B cell (primary cell): ENCODE measurements at places on chromosomes 16 and 17. TPM values are rescaled to one million over a fixed set of nuclear protein-coding genes. Genes with fewer than 3 reads are reported as not detected.

NPIPA7 gene
- 26.8 and 41.4 TPM in 2 replicates for polyA plus RNA-seq

TBC1D3C gene
- 21.5 TPM in 1 of 2 replicates, not detected in the other for polyA plus RNA-seq

SLC35G6 gene
- polyA plus RNA-seq, result 0.04 TPM in 1 of 2 replicates, not detected in the other

DNA sequence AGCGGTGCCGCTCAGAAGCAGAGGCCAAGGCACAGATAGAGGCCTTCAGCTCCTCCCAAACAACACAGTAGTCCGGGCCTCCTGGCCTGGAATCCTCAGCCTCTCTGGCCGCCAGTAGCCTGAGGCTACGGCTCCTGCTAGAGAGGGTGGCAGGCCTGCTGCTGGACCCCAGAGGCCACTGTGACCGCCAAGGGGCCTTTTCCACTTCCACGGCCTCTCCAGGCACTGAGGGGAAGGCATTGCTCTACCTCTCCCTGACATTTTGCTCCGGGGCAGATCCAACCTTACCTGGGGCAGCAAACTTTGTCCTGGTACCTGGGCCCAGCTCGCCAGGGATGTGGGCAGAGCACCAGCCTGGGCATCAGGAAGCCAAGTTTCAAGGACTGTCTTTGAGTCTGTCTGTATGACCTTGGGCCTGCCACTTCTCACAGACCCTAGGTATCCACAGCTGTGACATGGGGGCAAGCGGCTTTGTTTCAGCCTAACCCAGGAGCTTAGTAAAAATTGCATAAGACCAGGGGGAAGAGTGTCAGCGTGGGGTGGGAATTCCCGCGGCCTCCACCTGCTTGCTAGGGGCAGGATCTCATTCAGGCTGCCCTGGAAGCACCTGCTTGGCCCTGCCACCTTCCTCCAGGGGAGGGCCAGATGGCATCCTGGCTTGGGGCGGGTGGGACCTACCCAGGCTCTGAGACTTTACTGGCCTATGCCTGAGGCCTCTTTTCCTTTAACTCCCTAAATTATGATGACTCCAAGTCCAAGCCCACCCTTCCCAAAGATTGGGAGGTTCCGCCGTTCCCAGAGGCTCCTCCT lies 33.2 kb downstream of the ADGRG5 start:
- no peak overlapping the region for H3K4me3 ChIP-seq
- H3K4me1 ChIP-seq, result peaks cover 7% of the 10 kb centered on the region
- no peaks in the 10 kb centered on the region for H3K36me3 ChIP-seq
